Mesenchymal stem cell (in vitro differentiated cells and primary cell): ENCODE measurements at places on chromosomes 12 and 14.

DNA sequence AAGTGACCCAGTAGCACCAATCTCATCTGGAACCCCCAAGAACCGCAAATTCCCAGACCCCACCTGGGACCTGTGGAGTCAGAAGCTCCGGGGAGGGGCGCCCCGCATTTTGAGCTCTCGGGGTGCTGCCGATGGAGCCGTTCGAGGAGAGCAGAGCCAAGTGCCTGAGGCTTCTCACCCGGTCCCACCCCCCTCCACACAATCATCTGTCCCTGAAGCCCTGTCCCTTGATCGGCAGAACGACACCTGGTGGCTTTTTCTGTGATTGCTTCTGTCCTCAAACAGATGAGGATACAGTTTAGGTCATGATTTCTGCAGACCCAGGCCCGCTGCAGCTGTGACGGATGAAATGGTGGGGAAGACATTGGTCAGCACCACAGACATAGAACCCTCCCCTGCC is 74.7 kb downstream of the NOC4L start:
- DNase-seq, result no peak

- DNase-seq, result no peak
Measured at GRCh38 chr14:99143126-99143525, 128.9 kb downstream of the BCL11B start.

- DNase-seq, result peak; percentile 87
Measured at GRCh38 chr12:10392394-10392930, 2.6 kb upstream of the KLRK1 start.

- DNase-seq, result peak; percentile 78
Measured at GRCh38 chr12:8078398-8078797, 3.7 kb upstream of the NECAP1 start.

DNA sequence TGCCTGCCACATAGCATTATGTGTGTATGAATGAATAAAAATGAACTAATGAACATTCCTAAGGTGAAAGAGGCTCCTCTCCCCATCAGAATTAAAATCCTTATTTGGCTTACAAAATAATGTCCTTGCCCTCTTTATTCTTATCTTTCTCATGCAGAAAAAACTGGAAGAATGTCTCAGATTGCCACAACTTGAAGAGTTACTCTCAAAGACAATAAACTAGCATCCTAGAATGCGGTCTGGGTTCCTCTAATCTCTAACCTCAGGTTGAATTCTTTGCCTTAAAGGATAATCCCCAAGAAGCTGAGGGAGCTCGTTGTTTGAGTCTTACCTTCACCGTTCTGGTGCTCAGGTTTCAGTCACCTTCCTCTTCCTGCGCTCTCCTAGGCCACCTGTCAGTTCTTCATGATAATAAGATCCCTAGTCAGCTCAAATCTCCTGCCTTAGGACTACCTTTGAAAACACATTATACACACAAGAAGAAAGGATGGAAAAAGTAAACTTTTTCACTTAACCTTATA is 147.1 kb downstream of the PHLDA1 start:
- no peak for DNase-seq

GRCh38 chr12:56836800-56837663 is 73.9 kb downstream of the HSD17B6 start:
- DNase-seq, result peak; percentile 71

- DNase-seq, result no peak
Measured at GRCh38 chr12:6662602-6662905, 365 bp downstream of the ING4 start.

GRCh38 chr12:2051700-2052621 is 826 bp upstream of the CACNA1C start:
- DNase-seq, result peak; percentile 23

DNA sequence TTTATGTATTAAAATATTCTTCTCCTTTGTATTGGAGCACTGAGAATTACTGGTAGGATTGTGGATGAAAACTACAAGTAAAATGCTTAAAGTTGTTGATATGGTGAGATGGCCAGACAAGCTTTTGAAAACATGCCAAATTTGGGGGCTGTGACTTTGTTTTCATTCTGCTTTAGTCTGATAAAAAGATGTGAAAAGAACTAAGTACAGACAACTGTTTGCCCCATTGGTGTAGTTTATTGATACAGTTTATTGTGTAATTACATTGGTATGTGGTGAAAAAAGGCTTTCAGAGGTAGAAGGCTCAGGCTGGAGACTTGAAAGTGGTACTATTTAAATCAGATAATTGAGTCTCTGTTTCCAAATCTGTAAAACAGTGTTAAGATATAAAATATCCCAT is 746.8 kb downstream of the DIO2 start:
- no peak for DNase-seq

- DNase-seq, result peak; percentile 98
Measured at GRCh38 chr14:75283833-75284563, 5.4 kb downstream of the FOS start.

- DNase-seq, result no peak
Measured at GRCh38 chr12:95637010-95637409, 85.7 kb upstream of the USP44 start.

DNA sequence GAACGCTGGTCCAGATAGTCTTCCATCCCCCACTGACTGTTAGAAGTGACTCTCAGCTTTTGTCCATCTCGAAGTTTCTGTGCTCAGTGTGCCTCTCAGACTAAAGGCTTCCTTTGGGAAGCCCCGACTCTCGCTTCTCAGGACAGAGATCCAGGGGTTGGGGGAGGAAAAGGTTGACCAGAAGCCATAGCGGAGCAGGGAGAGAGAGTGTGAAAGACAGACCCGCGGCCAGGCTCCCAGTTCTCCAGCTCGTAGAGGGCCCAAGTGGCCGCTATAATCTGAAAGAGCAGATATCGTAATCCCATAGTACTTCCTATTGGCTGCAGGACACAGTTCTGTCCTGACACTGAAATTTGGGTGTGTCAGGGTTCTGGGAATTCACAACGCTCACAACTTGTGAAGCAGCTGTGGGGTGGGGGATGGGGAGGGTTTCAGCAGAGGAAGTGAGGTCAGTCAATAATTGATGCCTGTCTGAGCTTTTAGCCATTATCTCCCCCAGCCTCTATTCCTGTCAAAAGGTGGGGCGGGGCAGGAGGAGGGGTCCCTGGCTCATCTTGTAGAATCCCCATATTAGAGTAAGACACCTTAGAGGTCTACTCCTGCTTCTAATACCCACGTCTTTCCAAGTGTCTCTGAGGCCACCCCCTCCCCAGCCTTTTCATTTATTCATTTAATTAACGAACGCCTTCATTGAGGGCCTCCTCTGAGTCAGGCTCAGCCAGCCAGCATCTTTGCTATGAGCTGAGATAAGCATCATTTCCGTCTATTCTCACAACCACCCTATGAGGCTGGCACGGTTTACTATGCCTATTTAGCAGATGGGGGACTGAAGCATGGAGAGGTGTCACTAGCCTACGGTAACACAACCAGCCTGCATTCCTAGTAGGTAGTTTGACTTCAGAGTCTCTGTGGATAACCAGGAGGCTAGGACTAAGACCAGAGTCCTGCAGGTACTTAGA is 1.6 kb upstream of the ACVRL1 start:
- peak; percentile 91 for DNase-seq

- DNase-seq, result peak; percentile 82
Measured at GRCh38 chr12:123998991-123999359, 26.0 kb downstream of the ZNF664 start.

- no peak for DNase-seq
Measured at GRCh38 chr14:92995620-92996019, 72.7 kb downstream of the CHGA start.

GRCh38 chr12:110124269-110124995 is at the start of gene IFT81:
TSS of gene IFT81 (plus strand) at chr12:110124357. CDS start at chr12:110127381, 3,024 bp downstream.
- DNase-seq, result peak; percentile 93

DNA sequence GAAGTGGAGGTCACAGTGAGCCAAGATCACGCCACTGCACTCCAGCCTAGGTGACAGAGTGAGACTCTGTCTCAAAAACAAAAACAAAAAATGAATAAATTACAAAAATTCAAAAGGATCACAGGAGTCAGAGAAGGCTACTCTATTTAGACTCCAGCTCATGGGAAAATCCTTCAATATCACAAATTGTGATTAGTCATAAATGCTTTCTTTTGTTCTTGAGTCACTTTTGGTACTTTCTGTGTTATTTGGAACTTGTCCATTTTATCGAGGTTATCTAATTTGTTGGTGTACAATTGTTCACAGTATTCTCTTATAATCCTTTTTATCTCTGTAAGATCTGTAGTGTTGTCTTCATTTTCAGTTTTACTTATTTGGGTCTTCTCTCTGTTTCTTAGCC is 18.9 kb downstream of the ALDH2 start:
- no peak for DNase-seq

DNA sequence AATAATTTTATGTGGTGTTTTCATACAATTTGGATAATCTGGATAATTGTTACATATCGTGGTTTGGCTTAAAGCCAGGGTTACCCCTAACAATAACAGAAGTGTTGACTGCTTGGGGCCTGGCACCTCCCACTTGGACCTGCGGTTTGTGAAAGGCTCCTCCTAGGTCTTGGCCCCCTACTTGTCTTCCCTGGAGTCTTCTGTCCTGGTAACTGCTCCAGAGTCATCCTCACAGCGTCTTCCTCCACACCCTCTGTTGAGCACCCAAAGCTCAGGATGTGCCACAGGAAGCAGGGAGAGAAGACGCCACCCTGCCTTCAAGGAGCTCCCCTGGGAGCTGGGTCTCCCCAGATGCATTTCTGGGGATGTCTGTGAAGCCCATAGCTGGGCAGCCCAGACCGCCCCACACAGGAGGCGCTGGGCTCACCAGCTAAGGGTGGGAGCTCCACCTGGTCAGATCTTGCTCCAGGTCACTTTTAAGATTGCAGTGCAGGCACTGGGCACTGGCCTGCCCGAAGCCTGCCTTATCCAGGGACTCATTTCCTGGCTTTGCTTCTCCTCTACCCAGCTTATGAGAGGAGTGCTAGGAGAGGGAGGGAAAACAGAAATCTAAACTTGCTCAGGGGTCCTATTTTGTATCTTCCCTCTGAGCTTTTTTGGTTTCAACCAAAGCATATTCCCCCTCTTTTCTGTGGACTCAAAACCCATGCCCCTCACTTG is 98.2 kb downstream of the ZFP36L1 start:
- DNase-seq, result no peak

GRCh38 chr14:49574038-49574437 is 12.1 kb downstream of the RPS29 start:
- no peak for DNase-seq

GRCh38 chr14:29955087-29955486 is 27.4 kb upstream of the PRKD1 start:
- no peak for DNase-seq

- no peak for DNase-seq
Measured at GRCh38 chr12:99709619-99710018, 62.1 kb downstream of the GARIN6 start.
